ENCODE measurements at places on chromosomes 16 and 17. TPM values are rescaled to one million over a fixed set of nuclear protein-coding genes. Genes with fewer than 3 reads are reported as not detected.

PITPNM3 gene
- 87.7 TPM for total RNA-seq

LYRM9 gene
- 30.3 TPM for total RNA-seq

TP53 gene
- total RNA-seq: 15.7 TPM

KRT39 gene
- total RNA-seq: not detected

CCL7 gene
- 2.2 TPM for total RNA-seq

RDM1 gene
- 0.79 TPM for total RNA-seq

KCNJ16 gene
- total RNA-seq: 0.54 TPM
